ENCODE measurements at places on chromosomes 7 and 10.

DNA sequence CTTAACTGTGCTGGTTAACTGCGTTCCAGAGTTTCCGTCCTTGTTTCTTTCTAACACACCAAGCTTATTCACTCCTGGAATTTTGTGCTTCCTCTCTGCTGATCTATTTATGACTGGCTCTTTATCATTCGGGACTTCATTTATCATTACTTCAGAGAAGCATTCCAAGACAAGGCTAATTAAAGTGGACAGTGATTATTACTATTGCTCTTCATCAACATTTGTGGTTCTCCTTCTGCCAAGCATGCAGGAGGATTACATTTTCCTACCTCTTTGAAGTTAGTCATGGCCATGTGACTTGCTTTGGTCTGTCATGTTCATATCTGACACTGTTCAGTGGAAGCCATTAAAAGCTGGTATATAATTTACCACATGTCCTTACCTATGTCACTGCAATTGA is 172.4 kb upstream of the AGR3 start:
- no peak for DNase-seq

DNA sequence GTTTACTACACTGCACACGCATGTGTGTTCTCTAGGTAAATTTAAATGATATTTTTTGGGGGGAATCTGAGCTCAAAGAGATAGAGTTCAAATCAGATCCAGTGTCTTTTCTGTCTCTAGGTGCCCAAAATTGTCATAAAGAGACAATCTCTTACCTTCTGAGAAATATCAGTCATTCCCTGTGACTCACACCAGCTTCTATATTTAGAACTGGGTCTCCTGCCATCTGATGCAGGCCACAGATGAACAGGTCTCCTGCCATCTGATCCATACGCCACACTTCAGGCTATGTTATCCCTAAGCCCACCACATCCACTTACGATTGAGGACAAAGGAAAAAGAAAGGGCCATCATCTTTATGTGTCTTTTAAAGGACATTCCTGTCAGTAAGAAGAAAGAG is 136.3 kb upstream of the LAMB4 start:
- no peak for DNase-seq

GRCh38 chr10:45106236-45106856 is 105.6 kb downstream of the ZNF22 start:
- DNase-seq = no peak

- DNase-seq = peak; percentile 55
Observed at GRCh38 chr10:11162828-11163599, 145.3 kb downstream of the CELF2 start.

GRCh38 chr7:144256112-144256511 is 8.5 kb downstream of the OR2A7 start:
- DNase-seq = no peak

Measured in stimulated activated CD8-positive, alpha-beta memory T cell treated with anti-CD3 and anti-CD28 coated beads, Interleukin-15, amount 100 ng/mL, for 4 hours (primary cell).